ENCODE measurements at places on chromosomes 13 and 19.

GRCh38 chr13:107457686-107458085, 757.6 kb downstream of the LIG4 start:
- ATAC-seq = no peak

DNA sequence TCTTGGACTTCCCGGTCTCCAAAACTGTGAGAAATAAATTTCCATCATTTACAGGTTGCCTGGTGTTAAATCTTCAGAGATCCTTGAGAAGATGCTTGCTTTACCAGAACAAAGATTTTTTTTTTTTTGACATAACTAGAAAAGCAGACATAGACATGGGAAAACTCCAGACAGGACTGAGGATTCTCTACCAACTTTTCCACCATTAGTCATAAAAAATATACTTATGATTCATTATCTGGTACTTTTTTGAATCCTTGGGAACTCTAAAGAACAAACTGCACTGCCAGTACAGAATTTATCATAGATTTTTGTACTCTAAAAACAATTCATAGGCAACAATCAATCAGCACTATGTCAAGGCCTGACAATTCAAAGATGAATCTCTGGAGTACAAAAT, 487.6 kb downstream of the EFNB2 start:
- ATAC-seq = no peak

GRCh38 chr19:43682824-43683661, 13.1 kb upstream of the PLAUR start:
- ATAC-seq = no peak

- no peak for ATAC-seq
Measured at GRCh38 chr13:71922194-71922593, 55.2 kb upstream of the DACH1 start.

- no peak for ATAC-seq
Measured at GRCh38 chr19:31501427-31502195, 152.4 kb upstream of the TSHZ3 start.

DNA sequence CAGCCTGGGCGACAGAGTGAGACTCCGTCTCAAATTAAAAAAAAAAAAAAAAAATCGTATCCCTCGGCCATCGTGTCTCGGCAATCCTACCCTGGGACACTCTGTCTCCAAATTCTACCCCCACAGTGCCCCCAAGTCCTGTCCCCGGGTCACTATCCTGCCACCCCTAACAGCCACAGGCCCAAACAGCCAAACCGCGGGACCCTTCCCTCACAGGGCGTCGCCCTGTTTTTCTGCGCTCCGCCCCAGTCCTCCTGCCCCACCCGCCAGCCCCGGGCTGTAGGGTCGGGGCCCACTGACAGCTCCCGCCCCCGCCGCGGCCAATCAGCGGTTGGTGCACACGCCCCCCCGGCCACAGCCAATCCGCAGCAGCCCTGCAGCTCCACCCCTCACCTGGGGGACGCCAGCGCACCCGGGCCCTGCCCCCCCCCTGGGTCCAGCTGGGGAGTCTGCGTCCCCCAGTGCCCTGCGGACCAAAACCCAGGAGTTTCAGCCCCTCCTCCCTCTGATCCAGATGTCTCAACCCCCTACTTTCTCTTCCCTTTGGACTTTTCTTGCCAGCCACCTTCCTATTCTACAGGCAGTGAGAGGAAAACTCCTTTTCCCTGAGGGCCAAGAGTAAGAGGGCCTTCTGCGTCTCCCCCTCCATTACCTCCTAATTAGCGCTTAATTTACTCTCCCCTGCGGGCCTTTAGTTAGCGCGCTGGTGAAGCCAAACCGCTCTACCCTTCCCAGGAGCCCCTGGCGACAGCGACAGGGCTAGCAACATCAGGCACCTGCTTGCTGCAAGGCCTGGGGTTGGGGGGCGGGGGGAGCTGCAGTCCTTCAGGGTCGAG, 1.5 kb upstream of the BCAT2 start:
- ATAC-seq = peak; percentile 63

- ATAC-seq = no peak
Measured at GRCh38 chr19:1109032-1109551, 5.3 kb downstream of the GPX4 start.

GRCh38 chr19:27774827-27775226, 1438.1 kb downstream of the UQCRFS1 start:
- ATAC-seq = no peak

- no peak for ATAC-seq
Measured at GRCh38 chr19:2517881-2518601, 42.1 kb downstream of the GADD45B start.

DNA sequence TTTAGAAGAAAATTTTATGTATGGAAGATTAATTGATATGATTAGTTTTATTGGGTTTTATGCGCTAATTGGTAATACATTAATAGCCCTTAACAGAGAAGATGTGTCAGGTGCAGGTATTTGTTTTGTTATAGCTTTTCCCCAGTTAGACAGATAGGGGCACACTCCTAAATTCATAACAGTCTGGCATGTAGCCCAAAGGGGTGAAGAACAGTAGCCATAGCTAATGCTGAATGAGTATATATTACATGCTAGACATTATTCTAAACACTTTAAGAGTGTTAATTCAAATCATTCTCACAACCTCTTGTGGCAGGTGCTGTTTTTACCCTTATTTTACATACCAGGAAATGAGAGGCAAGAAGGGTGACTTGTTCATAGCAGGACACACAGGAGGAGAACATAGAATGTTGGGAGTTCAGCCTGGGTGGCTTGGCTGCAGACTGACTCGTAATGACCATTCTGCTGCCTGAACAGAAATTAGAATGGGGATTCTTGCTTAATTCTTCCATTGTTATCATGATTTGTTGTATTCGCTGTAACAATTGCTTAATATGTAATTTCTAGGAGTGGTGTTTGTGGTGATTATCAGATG, 20.1 kb downstream of the PCCA start:
- ATAC-seq = no peak

- no peak for ATAC-seq
Measured at GRCh38 chr13:93290503-93290902, 63.9 kb downstream of the GPC6 start.

DNA sequence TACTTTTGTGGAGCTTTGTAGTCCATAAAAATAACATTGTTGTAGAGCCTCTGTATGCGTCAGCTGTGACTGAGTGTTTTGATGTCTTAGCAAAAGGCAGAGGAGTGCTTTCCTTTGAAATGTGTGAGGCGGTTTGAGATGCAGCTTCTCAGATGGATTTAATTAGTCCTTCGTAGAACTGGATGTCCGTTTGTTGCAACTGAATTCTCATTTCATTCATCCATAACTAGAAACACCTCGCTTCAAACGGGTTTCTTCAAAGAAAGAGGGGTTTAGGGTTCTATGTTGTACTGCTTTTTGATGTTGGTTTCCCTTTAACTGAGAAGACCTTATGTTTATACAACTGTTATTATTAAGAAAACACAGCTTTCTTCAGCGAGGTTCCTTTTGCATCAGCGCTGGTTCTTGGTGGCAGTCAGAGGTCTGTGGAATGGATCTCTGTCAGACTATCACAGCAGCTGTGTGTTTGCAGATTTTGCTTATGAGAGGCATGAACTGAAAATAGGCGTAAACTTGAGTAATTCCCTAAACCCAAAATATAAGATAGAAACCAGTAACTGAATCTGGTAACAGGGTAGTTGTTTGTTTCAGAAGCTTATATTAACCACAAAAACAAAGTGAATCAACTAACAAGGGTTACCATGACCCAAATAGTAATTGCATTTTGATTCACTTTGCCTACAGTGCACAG, 194.4 kb downstream of the GGACT start:
- peak; percentile 63 for ATAC-seq

- no peak for ATAC-seq
Measured at GRCh38 chr13:53357582-53357981, 329.0 kb downstream of the OLFM4 start.

DNA sequence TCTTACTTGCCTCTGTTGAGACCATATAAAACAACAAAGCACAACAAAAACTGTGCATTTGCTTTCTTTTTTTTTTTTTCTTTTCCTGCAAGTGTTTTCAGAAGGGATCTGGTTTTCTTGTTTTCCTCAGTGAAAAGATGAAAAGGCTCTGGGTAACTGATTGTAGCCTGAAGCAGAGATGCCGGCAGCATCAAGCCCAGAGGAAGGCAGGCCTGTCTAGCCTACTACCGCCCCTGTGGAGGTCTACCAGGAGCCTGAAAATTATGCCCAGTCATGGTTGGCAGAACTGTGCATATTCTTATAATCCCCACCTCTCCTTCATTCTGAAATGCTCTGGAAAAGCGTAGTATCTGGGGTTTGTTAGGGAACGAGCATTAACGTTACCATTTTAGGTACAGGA, 32.6 kb upstream of the MEDAG start:
- no peak for ATAC-seq

DNA sequence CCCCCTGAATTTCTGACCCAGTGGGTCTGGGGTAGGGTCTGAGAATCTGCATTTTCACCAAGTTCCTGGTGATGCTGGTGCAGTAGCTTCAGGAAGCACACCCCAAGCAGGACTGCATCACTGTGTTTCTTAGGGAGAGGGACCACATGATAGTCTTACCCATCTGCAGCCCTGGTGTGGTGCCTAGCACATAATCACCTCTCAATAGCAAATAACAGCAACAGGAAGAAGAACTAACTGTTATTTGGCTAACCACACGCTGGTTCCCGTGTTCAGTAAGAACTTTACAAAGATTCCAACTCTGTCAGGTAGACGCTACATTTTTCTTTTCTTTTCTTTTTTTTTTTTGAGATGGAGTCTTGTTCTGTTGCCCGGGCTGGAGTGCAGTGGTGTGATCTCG, 41.9 kb upstream of the SPATA13 start:
- no peak for ATAC-seq

DNA sequence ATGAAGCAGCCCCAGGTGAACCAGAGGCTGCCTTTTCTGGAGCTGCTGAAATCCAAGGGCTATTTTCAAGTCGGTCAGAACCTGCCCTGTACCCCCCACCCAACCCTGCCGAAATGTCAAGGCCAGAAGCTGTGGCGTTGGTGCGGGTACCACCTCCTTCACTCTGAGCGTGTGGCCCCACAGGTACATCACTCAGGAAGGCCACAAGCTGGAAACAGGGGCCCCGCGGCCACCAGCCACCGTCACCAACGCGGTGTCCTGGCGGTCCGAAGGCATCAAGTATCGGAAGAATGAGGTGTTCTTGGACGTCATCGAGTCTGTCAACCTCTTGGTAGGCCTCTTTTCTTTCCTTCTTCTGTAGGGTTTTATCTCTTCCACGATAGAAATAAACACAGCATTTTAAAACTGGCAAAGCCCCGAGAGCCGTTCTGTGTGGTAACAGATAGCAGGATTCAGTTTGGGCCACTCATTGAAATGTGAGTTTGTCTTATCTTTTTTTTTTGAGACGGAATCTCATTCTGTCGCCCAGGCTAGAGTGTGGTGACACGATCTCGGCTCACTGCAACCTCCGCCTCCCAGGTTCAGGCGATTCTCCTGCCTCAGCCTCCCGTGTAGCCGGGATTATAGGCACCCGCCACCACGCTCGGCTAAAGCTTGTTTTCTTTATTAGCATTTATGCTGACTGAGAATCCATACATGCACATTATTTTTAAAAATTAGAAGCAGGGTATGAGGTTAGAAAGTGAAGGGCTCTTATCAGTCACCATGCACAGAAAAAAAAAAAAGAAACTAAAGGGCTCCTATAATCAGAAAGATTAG, 11.3 kb downstream of the AP1M1 start:
- ATAC-seq = no peak

GRCh38 chr13:44118881-44119280, 239.2 kb downstream of the LACC1 start:
- no peak for ATAC-seq

- no peak for ATAC-seq
Measured at GRCh38 chr13:19664481-19665230, 31.2 kb downstream of the MPHOSPH8 start.

DNA sequence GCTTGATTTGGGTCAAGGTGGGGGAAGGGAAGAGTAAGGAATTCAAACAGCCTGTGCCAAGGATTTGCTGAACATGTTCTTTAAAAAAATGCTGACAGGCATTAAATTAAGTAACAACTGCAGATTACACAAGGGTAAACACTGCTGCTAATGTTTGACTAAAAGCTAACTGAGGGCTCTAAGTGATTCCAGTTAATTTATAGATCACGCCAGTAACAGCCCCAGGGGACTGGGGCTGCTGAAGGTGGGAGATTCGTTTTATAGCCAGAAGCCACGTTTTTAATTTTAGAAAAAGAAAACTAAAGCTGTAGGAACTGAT, 321.7 kb downstream of the DLEU7 start:
- ATAC-seq = no peak

- no peak for ATAC-seq
Measured at GRCh38 chr13:62997696-62998095, 1582.0 kb upstream of the PCDH20 start.

- no peak for ATAC-seq
Measured at GRCh38 chr19:35347930-35348298, 212 bp downstream of the FFAR1 start.

DNA sequence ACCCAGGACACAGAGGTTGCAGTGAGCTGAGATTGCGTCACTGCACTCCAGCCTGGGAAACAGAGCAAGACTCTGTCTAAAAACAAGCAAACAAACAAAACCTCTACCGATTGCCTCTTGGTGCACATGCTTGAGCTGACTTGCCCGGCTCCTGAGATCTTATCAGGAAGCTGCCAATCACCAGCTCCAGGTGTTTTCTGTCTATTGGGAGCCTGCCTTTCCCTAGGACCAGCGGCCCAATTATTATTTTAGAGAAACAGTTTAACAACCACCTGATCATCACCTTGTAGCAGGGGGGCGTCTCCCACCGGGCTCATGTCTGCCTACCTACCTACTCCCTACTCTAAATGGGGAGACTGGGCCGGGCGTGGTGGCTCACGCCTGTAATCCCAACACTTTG, 10.8 kb downstream of the CLEC4M start:
- no peak for ATAC-seq

DNA sequence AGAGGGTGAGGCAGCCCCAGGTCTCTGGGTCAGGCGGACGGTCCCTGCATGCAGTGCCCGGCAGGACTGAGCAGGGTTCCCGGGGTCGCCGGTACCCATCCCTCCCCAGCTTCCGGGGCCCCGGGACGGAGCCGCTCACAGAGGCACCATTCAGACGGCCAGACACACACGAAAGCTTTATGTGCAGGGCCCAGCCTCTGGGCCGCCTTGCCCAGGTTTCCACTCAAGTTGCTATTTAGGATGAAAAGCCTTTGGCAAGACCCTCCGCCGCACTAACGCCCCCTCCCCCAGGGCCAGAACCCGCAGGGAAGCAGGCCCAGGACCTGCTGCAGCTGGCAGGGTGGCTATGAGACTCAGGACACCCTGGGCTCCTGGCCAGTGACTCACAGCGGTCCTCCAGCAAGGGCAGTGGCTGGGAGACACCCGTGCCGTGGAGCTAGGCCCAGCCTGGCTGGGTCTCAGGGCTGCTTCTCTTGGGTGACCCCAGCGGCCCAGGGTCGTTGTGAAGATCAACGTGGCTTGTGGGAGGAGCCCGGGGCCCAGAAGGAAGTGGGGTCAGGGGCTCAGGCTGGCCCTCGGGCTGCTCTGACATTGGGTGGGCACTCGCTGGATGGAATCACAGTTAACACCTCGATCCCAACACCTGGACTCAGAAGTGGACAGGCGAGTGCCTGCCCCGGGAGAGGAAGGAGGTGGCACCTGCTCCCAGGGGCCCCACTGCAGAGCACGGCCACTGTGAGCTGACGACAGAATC, 4.8 kb downstream of the C19orf25 start:
- ATAC-seq = no peak

GRCh38 chr19:51779703-51780102, 15.3 kb upstream of the FPR3 start:
- no peak for ATAC-seq

- ATAC-seq = no peak
Measured at GRCh38 chr19:14561249-14561648, 10.6 kb downstream of the NDUFB7 start.

- peak; percentile 22 for ATAC-seq
Measured at GRCh38 chr19:11092181-11092538, 2.9 kb downstream of the LDLR start.
